ENCODE measurements at places on chromosomes 16 and 17. TPM values are rescaled to one million over a fixed set of nuclear protein-coding genes. Genes with fewer than 3 reads are reported as not detected.

DNA sequence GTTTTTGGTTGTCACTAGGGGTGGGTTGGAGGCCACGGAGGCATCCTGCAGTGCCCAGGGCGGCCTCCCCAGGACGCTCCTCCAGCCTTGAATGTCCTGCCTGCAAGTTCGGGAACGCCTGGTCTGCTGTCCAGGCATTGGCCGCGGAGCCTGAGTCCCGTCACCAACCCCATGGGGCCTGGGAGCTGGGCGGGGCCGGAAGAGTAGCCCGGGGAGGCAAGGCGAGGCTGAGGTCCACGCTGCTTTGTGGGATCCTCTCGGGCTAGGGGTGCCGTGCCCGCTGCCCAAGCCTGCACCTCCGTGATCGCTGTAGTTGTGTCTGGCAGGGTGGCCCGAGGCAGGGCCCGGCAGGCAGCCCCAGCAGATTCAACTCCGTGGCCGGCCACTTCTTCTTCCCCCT lies 12.8 kb downstream of the TELO2 start:
- no peak overlapping the region for H3K27ac ChIP-seq
- no peak overlapping the region for H3K4me3 ChIP-seq
- no peaks in the 10 kb centered on the region for H3K27me3 ChIP-seq

DNA sequence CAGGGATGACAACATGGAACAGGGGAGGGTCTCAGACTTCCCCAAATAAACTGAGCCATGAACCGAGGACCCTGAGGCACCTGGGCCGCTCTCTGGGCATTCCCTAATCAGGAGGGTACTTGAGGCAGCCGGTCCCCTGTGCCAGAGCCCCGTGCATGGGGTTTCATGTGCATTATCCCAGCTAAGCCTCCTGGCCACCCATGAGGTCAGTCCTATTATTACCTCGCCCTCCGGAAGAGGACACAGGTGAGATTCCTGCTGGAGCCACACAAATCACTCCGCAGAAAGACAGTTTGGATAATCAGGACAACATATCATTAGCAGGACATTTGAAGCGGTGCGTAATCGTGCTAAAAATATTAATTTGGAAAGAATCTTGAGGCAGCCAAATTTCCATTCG lies 274.0 kb downstream of the PARN start:
- no peaks in the 10 kb centered on the region for H3K4me1 ChIP-seq
- no peak for DNase-seq
- H3K27me3 ChIP-seq, result peaks cover 5% of the 10 kb centered on the region
- no peaks in the 10 kb centered on the region for H3K36me3 ChIP-seq
- H3K27ac ChIP-seq, result no peak overlapping the region

GRCh38 chr17:75894049-75894733 lies 2.6 kb downstream of the TRIM65 start:
- peaks cover 3% of the 10 kb centered on the region for H3K36me3 ChIP-seq
- DNase-seq, result no peak
- H3K27ac ChIP-seq, result peak overlapping the region; percentile 91
- H3K27me3 ChIP-seq, result no peaks in the 10 kb centered on the region

DNA sequence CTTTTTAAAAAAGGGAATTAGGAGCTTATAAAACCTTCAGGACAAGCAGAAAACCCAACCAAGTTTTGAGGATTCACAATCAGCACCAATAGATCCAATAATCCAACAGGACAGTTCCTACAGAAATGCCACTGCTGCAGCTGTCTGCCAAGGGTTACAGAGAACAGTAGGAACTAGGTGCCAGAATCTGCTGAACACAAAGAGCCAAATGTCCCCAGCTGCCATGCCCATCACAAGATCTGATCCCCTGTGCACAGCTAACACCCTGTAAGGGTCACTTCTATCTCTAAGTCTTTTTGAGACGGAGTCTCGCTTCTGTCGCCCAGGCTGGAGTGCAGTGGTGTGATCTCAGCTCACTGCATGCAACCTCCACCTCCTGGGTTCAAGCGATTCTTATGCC lies 262.3 kb downstream of the STX8 start:
- no peak for DNase-seq
- no peak overlapping the region for H3K27ac ChIP-seq
- H3K4me1 ChIP-seq, result no peaks in the 10 kb centered on the region
- no peaks in the 10 kb centered on the region for H3K27me3 ChIP-seq
- H3K36me3 ChIP-seq, result no peaks in the 10 kb centered on the region

GRCh38 chr16:11073407-11073999 lies 129.1 kb downstream of the CLEC16A start:
- DNase-seq, result no peak
- H3K27me3 ChIP-seq, result no peaks in the 10 kb centered on the region
- no peaks in the 10 kb centered on the region for H3K36me3 ChIP-seq
- H3K27ac ChIP-seq, result no peak overlapping the region
- no peaks in the 10 kb centered on the region for H3K4me1 ChIP-seq

Gene TMEM92
- not detected for total RNA-seq

GRCh38 chr16:70253291-70254106 lies 1.8 kb upstream of the EXOSC6 start:
- H3K36me3 ChIP-seq, result peaks cover 31% of the 10 kb centered on the region
- H3K27ac ChIP-seq, result no peak overlapping the region
- H3K27me3 ChIP-seq, result no peaks in the 10 kb centered on the region
- H3K4me1 ChIP-seq, result peaks cover 13% of the 10 kb centered on the region

Gene FOXN1
- total RNA-seq, result not detected

GRCh38 chr17:70013911-70014310 lies 61.1 kb upstream of the KCNJ16 start:
- no peaks in the 10 kb centered on the region for H3K27me3 ChIP-seq
- no peaks in the 10 kb centered on the region for H3K36me3 ChIP-seq
- no peak for DNase-seq

Gene SOST
- not detected for total RNA-seq

Gene HOXB9
- total RNA-seq, result 0.21 TPM

DNA sequence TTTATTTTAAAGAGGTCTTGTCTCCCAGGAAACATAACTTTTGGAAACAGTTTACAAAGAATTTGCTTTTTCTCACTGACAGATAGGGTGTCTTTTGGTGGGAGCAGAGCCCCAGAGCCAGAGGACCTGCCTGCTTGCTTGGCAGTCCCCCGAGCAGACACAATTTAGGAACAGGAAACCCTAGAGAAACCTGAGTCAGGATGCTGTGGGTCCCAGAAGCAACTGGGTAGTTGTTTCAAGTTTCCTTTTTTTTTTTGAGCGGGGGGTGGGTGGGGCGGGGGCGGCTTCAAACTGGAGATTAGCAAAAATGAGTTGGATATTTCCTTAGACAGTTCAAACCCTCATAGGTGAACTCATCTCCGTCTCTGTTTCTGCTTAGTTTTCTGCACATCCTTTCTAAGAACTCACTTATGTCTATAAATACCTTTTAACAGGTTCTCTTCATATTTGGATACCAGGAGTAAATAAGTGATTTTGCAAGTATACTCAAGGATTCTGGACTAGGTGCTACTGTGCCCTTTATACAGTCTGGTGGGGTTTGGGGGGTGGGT lies 135.1 kb downstream of the PRKCA start:
- peaks cover 20% of the 10 kb centered on the region for H3K4me1 ChIP-seq
- DNase-seq, result no peak
- H3K27me3 ChIP-seq, result no peaks in the 10 kb centered on the region
- H3K4me3 ChIP-seq, result no peak overlapping the region

GRCh38 chr17:9472094-9472493 lies 103.5 kb downstream of the STX8 start:
- no peaks in the 10 kb centered on the region for H3K27me3 ChIP-seq
- H3K27ac ChIP-seq, result no peak overlapping the region
- DNase-seq, result no peak
- H3K4me1 ChIP-seq, result no peaks in the 10 kb centered on the region

- DNase-seq, result peak; percentile 88
- peaks cover 38% of the 10 kb centered on the region for H3K4me1 ChIP-seq
- no peaks in the 10 kb centered on the region for H3K36me3 ChIP-seq
- no peaks in the 10 kb centered on the region for H3K27me3 ChIP-seq
- H3K4me3 ChIP-seq, result peak overlapping the region; percentile 95
These were observed 4.7 kb upstream of the LCMT1 start for GRCh38 chr16:25106567-25107465.

- DNase-seq, result no peak
- H3K4me3 ChIP-seq, result no peak overlapping the region
- peaks cover 23% of the 10 kb centered on the region for H3K4me1 ChIP-seq
- H3K27ac ChIP-seq, result peak overlapping the region; percentile 63
- H3K27me3 ChIP-seq, result no peaks in the 10 kb centered on the region
These were observed 761 bp upstream of the CCL8 start for GRCh38 chr17:34318474-34318873.

DNA sequence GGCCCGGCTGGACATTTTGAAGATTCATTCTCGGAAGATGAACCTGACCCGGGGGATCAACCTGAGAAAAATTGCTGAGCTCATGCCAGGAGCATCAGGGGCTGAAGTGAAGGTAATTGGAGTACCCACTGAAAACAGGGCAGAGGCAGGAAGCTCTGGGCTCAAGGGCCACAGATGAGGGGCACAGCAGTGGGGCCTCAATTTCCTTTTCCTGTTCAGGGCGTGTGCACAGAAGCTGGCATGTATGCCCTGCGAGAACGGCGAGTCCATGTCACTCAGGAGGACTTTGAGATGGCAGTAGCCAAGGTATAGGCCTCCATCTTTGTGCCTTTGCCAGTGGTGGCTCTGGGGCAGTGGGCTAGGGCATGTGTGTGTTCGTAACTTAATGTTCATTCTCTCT lies 4.0 kb upstream of the FTSJ3 start:
- H3K27ac ChIP-seq, result no peak overlapping the region
- H3K4me3 ChIP-seq, result no peak overlapping the region
- H3K36me3 ChIP-seq, result peaks cover 3% of the 10 kb centered on the region

DNA sequence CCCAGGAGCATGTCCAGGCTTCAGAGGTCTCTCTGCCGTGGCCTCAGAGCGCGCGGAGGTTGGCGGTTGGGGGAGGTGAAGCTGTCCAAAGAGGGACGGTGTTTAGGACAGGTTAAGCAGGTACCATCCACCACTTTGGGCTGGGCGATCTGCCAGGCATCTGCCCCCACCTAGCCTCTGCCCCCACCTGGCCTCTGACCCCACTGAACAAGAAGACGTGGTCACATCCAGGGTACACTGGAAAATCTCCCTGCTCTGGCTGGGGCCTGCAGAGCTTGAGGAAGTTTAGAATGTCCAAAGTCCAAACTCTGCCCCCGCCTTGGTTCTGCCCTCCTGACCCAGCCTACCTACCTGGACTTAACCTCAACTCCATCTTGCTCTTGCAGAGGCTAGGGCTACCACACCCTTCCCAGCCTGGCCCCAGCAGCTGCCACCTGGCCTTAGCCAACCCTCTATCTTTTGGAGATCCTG lies 1.6 kb downstream of the ITGA3 start:
- H3K27ac ChIP-seq, result peak overlapping the region; percentile 85
- DNase-seq, result no peak
- H3K36me3 ChIP-seq, result no peaks in the 10 kb centered on the region

Gene NGFR
- 209 TPM for total RNA-seq

DNA sequence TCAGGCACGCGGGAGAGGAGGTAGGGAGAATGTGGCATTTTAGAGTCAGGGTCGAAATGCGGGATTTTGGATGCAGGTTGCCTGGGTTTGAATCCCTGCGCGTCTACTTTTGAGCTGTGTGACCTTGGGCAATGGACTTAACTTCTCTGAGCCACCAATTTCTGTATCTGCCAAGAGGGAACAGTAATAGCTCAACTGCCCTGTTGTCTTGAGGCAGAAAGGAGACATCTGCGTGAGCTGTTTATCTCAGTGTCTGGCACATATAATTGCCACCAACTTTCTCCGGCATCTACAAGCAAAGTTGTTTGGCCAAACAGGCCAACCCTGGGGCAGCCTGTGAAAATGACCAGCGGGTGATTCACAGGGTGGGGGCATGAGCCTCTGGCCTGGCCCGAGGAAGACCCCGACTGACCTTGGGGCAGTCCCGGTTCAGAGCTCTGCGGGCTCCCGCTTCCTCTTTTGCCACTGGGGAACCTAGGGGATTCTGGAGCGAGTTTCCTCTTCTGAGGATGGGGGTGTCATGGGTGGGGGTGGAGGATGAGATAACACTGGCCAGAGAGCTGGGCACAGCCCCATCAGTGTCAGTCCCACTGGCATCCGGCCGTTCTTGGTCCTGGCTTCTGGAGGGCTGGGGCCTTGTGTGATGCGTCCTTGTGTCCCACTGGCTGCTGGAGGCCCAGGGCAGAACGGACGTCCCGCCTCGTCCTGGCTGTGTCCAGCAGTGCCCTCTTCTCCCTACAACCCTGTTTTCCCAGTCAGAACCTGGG lies 1.3 kb downstream of the SNN start:
- DNase-seq, result peak; percentile 51
- H3K36me3 ChIP-seq, result no peaks in the 10 kb centered on the region
- no peaks in the 10 kb centered on the region for H3K4me1 ChIP-seq
- no peaks in the 10 kb centered on the region for H3K27me3 ChIP-seq

DNA sequence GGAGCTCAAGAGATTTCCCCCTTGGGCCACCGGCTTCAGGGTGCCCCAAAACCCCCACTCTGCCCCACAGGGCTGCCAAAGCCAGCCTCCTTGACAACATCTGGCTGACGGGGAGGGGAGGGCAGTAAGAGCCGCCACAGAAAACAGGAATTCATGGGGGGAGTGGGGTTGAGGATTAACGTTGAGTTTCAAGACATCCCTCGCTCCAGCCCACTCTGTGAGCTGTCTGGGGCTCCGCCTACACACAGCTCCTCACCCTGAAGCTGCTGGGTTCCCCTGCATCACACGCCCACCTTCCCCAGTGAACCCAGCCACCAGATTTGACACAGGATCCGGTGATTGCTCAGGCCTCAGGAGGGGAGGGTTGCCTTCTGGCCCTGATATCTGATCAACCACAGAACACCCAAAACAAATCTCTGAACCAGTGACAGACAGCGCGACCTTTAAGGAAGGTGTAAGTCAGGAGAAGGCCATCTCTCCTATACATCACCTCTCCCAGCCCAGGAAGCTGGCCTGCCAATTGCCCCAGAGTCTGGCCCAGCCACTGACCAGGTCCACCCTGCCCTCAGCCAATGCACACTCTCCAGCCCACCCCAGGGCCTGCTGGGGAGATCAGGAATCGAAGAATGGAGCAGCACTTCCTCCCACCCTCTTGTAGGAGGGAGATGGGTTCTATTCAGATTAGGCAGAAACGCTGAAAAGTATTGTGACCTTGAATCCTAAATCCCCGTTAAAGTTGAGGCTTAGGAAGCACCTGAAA lies 132.1 kb downstream of the CLEC16A start:
- DNase-seq, result no peak
- H3K27ac ChIP-seq, result no peak overlapping the region
- peaks cover 27% of the 10 kb centered on the region for H3K4me1 ChIP-seq
- H3K36me3 ChIP-seq, result no peaks in the 10 kb centered on the region

Gene C17orf100
- 3.9 TPM for total RNA-seq
